ENCODE measurements at places on chromosomes 12 and 14. TPM values are rescaled to one million over a fixed set of nuclear protein-coding genes. Genes with fewer than 3 reads are reported as not detected.
A peak's percentile ranks its signal among the peaks of the same experiment; 100 is the strongest.

DNA sequence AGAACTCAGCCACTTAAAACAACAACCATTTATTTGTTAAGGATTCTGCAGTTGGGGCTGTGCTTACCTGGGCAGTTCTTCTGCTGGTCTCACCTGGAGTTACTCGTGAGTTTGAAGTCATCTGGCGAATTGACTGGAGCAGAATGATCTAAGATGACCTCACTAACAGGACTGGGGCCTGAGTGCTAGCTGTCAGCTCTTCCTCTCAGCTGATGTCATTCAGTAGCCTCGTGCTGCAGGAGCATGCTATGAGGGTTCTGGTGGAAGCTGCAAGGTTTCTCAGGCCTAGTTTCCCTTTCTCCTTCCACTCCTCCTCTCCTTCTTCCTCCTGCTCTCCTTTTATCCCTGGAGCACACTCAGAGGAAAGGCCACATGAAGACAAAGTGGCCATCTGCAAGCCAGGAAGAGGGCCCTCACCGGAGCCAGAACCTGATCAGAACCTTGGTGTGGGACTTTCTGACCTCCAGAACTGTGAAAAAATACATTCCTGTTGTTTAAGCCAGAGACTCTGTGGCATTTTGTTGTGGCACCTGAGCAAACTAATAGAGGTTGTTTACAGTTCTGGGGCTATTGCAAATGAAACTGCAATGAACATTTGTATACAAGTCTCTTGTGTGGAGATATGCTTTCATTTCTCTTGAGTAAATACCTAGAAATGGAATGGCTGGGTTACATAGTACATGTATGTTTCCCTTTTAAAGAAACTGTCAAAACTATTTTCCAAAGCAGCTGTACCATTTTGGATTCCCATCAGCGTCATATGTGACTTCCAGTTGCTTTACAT is 21.9 kb upstream of the MAP3K9 start:
- no peak for DNase-seq

GRCh38 chr12:31603546-31604009 is 12.6 kb upstream of the DENND5B start:
- no peak for DNase-seq

DNA sequence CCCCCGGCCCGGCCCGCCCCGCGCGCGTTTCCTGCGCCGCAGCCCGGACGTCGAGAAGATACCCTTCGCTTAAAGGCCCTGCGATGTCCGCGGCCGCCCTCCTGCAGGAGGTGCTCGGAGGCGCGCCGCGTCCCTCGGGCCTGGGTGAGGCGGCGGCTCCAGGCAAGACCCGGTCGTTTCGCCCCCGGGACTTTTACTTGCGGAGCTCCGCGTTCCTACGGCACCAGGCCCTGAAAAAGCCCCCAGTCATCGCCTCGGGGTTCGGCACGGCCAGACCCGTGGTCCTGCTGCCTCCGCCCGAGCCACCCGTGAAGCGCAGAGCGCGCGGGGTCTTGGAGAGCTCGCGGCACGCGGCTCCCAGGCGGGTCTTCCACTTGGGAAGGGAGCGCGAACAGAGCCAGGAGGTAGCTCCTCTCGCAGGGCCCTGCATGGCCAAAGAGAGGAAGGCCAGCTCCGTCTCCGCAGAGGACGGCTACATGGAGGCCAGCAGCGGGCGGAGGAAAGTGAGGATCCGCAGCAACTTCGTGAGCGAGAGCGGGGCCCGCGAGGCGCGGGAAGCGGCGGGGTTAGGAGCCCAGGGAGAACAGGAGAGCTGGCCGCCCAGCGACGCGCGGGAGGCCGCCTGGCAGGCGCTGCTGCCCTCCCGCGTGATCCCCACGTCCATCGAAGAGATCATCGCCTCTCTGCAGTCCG is 26.9 kb downstream of the TTC6 start:
- DNase-seq, result no peak

GRCh38 chr14:70514168-70515069 is 20.4 kb downstream of the ADAM20 start:
- peak; percentile 18 for DNase-seq

APPL2 gene
- total RNA-seq, result 41.3 TPM

FAIM2 gene
- total RNA-seq, result 0.49 TPM

GSKIP gene
- 23.0 TPM for total RNA-seq

EFS gene
- 0.12 TPM for total RNA-seq
